ENCODE measurements at places on chromosomes 1 and 21.

DNA sequence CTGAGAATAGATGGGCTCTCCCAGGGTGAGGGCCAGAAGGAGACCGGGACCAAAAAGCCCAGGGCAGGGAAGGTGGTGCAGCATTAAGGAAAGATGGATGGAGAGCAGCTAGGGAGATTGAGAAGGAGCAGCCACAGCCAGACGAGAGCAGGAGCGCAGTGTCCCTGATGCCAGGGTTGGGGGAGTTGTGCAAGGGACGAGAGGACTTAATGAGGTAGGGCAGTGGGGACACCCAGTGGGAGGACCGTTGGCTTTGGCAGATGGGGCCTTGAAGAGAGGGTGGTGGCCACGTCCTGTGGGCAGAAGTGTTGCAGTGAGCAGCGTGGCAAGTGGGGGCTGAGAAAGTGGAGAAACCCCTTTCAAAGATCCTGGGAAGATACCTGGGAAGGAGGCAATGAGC, 38.0 kb upstream of the KDM4A start:
- no peak for DNase-seq

GRCh38 chr1:185984113-185984836, 250.1 kb downstream of the HMCN1 start:
- DNase-seq, result no peak

DNA sequence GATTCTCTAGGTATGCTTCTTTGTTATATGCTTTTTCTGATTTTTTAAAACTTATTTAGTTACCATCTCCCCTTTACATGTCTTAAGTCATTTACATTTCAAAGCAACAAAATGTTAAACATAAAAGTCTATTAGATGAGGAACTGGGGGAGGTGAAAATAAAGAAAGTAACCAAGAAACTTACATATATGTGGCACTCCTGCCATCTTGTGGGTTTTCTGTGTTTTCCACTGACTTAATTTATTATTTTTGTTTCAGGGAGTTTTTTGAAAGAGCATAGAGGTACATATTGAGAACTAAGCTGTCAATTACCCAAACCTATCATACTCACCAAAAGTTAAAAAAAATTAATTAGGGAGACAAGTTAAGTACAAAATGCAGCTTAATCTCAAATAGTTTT, 1531.1 kb downstream of the MRPL39 start:
- DNase-seq, result no peak

DNA sequence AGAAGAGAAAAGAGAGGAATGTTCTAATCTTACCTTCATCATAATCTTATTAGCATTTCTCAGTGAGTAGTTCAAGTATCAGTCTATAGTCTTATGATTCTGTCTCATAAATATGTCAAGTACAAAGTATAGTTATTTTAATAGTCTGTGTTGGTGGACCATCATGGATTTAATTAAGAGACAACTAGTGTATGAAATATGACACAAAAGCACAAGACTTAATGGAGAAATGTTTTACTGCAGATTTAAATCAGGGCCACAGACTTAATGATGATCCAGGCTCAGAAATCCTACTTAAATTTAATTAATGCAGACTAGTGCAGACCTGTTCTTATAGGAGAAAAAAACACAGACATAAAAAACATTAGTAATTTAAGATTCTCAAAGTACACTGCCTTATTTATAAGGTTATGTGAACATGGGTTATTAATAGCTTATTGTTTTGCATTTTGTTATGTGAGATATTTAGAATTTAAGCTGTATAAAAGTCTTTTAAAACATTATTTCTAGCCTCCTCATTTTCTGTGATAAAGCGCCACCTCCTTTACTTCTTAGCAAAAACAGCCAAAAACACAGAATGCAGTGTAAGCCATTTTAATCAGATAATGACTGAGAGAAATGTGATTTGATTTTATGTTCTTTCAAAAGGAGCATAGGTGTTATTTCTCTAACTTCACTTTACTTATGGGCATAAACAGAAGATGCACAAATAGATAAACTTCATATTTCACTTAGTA, 255.0 kb upstream of the SNX7 start:
- DNase-seq, result no peak

DNA sequence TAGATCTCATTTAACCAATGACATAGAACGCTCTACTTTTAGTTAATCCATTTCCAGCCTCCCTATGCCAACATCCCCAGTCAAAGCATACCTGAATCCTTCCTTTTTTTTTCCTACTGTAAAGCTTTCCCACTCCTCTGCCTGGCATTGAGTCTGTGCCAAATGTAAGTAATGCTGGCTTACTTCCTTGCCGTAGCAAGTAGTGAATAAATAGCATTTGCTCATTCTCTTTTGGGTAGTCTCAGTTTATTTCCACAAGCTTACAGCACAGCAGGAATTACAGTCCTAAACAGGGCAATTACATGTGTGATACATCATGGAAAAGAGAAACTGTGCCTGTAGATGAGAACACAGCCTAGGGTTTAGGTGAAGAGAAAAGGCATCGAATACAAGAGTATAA, 352.6 kb upstream of the NEGR1 start:
- no peak for DNase-seq

DNA sequence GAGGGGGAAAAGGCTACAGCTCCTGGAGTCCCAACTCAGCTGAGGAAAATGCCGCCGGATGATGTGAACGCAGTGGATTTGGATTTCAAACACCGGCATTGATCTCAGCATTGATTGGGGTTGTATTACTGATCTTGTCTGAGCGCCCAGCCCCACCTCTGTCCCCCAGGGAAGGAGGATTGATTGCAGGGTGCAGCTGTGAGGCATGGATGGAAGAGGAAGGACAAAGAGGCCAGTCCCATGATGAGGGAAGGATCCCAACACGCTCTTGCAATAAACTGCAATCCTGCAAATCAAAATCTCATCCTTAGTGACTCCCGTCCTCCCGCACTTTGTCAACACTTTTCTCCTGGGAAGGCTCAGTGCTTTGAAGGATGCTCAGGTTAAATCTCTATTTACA, 242.3 kb upstream of the PROX1 start:
- DNase-seq, result no peak
